ENCODE measurements at places on chromosomes 3 and 15. TPM values are rescaled to one million over a fixed set of nuclear protein-coding genes. Genes with fewer than 3 reads are reported as not detected.

DNA sequence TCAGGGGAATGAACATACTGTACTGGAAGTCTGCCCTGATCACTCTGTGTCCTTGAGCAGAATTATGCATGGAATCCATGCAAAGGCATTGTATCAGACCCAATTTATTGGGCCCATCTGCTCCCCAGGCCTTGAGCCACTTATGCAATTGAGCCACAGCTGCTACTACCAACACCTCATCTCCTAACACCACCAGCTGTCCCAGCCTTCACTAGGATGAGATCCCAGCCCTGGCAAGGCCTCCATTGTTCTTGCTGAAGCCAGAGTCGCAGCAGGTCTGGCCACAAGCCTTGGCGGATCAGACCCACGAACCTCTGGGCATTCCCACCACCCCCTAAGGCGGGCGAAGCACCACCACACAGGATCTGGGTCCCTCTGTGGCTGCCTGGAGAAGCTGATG, 9.2 kb upstream of the NME9 start:
- DNase-seq, result no peak

DNA sequence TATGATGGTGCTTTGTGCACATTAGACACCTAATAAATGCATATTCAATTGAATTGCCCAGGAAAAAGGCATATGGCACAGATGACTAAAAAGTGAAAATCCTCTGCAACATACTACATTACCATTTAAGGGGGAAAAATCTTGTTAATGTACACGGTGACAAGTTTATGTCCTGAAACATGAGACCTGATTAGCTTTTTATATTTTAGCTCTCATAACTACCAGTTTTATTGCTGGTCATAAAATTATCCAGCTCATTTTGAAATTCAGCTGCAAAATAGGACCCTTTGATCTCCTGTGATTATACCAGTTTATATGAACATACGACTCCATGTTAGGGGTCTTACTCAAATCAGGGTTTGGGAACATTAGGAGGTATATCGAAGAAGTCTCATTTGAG, 684.6 kb upstream of the CCDC54 start:
- DNase-seq, result no peak

The CCDC9B gene
- 107 TPM for total RNA-seq

The LMLN gene
- total RNA-seq, result 8.1 TPM

GRCh38 chr3:139689122-139689521, 11.3 kb upstream of the NMNAT3 start:
- no peak for DNase-seq

The CIB2 gene
- 4.0 TPM for total RNA-seq

DNA sequence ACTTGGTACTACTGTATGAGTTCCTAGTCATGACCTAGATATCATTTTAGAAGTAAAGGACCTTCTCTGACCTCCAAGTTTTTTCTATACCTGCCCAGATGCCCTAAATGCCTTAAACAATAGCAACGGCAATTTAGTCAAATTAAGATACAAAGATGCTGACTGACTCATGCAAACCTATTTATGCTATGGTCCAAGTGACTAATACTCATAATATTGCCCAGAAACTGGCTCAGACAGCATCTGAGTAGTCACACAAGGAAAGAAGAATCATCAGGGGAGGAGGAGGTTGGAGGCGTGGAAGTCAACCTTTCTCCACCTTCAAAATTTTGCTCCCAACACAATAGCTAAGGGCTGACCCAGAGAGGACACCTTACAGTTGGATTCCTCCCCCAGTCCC, 6.8 kb downstream of the FYCO1 start:
- DNase-seq, result no peak

DNA sequence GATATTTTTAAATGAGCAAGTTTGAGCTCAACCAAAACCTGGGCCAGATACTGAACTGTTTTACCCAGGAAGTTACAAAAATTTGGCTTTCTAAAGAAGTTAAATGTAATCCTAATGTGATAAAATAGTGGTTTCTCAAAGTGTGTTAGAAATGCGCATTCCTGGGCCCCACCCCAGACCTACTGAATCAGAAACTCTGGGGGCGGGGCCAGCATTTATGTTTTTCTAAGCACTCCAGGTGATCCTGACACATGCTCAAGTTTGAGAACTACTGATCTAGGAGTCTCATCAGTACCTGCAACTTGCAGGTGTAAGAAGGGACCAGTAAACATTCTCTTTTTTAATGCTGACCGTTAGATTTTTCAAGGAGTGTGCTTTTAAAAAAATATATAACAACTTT, 190.6 kb downstream of the VPS13C start:
- no peak for DNase-seq

The ZMAT3 gene
- 21.8 TPM for total RNA-seq

DNA sequence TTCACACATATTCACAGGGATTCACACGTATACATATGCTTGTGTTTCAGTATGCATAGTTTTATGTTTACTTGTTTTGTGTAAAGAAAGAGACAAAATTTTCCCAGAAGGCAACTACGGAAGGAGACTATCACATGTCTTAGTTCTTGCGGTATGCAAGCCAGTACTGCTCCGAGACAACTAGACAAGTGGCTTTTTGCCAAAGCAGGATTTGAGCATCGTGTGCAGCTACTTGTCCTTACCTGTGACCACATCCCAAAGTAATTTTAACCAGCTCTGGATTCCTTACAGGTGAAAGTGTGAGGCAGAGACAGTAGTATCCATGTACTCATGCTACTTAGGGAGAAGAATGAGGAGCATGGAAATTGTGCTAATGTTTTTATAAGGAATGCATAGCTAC, 591.4 kb upstream of the NR2F2 start:
- no peak for DNase-seq

The NAA50 gene
- total RNA-seq, result 78.6 TPM

- no peak for DNase-seq
Measured at GRCh38 chr3:62672988-62673313, 202.3 kb downstream of the CADPS start.

The PRKCD gene
- 103 TPM for total RNA-seq

GRCh38 chr3:189508784-189509501, 122.2 kb upstream of the TP63 start:
- no peak for DNase-seq

- DNase-seq, result no peak
Measured at GRCh38 chr3:122615303-122615702, 37.9 kb downstream of the PARP15 start.

The ITIH1 gene
- total RNA-seq, result 4.8 TPM

The AGBL1 gene
- total RNA-seq, result not detected

DNA sequence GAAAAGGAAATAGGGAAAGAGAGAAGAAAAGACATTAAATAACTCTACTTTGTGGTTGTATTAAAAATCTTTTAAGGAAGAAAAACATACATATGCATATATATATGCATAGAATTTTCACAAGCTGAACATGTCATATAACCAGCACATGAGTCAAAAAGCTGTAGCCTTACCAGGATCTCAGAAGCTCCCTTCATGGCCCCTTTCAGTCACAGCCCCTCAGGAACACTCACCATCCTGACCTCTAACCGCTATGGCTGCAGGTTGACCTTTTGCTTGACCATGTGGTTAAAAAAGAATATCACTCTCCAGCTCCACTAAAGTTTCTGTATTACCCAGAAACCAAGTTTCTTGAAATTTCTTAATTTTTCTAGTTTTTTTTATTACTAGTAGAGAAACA, 103.4 kb downstream of the CHST2 start:
- no peak for DNase-seq

The CKMT1B gene
- total RNA-seq, result 52.7 TPM

- DNase-seq, result no peak
Measured at GRCh38 chr3:57977818-57978235, 30.4 kb upstream of the FLNB start.

GRCh38 chr3:113174801-113175485, 36.4 kb upstream of the BOC start:
- DNase-seq, result no peak

The IL17RD gene
- 11.7 TPM for total RNA-seq
